Activated CD8-positive, alpha-beta memory T cell treated with anti-CD3 and anti-CD28 coated beads for 1 hour (primary cell): ENCODE measurements at places on chromosomes 1 and 21.

- no peak for DNase-seq
Measured at GRCh38 chr21:31255896-31256295, 88.2 kb downstream of the TIAM1 start.

- DNase-seq = no peak
Measured at GRCh38 chr1:198687429-198687828, 48.6 kb downstream of the PTPRC start.

DNA sequence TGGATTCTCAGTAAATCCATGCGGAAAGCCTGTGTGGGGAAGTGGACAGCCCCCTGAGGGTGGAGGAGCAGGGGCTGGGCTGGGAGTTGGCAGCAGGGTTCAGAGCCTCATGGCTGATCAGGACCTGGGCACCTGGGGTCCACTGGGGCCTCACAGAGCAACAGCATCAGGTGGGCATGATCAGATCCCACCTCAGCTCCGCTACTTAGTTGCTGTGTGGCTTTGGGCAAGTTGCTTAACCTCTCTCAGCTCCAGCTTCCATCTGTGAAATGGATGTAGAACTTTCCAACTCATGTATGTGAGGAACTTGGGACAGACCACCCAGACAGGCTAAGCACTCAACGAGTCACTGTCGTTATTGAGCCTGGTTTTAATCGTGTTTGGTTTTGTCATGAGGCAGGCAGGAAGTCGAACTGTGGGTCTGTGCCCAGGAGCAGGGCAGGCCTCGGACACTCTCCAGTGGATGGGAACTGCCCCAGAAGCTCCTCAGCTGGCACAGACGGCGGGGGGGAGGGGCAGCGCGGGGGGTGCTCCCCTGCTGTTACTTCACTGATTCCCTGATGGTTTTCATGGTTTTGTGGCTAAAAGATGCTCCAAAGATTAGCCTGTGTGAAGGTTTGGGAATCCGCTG, 155.8 kb upstream of the TMEM51 start:
- no peak for DNase-seq

- DNase-seq = no peak
Measured at GRCh38 chr1:187692799-187693198, 864.0 kb downstream of the PLA2G4A start.

DNA sequence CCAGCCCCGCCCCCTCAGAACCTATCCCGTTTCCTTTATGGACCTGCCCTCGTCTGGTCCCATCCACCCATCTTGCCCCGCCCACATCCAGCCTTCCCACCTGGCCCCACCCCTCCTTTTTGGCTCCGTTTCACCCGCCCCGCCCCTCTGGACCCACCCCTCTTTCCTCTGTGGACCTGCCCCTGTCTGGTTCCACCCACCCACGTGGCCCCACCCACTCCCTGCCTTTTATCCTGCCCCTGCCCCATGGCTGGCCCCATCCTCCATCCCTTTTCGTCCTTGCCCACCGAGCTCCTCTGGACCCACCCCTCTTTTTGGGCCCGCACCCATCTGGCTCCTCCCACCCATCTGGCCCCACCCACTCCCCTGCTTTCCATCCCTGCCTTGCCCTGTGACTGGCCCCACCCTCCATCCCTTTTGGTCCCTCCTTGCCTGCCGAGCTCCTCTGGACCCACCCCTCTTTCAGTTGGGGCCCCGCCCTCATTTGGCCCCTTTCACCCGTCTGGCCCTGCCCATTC, 177.3 kb downstream of the CAMTA1 start:
- peak; percentile 14 for DNase-seq

- DNase-seq = no peak
Measured at GRCh38 chr1:87644579-87645190, 316.0 kb downstream of the LMO4 start.

DNA sequence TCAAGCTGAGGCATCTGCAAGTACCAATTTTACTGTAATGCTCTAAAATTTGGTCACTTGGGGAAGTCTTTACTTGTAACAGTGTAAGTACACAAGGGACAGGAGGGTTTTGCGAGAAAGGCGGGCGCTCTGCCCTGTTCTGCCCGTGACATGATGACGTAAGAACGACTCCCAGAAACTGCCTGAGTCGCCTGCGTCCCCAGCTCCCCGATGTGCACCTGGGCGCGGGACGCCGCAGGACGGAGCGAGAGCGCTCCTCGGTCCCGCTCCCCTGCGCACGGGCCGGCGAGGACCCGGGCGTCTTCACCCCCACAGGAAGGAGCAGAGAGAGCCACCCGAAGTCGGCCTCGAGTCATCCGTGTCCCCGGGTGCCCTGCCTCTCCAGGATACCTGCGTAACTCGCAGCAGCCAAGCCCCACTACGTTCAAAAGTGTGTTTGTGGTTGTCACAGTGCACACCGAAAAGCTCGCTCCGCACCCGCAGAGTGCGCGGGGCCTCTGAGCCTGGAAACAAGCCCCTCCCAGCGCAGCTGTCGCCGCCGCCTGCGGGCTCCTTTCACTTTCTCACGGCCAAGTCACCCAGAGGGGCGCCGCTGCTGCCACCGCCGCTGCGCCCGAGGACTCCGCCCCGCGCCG, 3.3 kb upstream of the ZBTB18 start:
- DNase-seq = no peak

DNA sequence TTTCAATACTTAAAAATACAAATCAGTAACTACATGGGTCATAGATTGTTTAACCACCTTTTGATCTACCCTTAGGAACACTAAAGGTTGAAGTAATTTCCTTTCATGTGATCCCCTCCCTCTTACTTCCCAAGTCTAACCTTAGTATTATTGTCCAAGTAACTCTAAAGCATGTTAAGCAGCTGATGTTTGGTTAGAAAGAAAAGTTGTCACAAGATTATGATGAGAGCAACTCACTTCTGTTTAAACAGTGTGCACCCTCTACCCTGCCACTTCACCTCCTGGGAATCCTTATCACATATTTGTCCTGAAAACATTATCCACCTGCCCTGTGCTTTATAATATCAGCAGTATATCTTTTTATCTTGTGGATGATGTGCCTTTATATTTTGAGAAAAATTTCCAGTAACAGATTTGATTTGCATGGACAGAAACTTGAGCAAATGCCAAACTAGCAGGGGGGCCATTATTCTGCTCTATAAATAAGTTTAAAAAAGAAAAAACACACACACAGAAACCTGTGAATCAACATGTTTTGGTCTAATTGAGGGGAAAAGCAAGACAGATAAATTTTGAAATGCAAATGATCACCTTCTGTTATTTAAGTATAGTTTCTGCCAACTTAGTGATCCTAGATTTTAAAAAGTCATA, 194.3 kb downstream of the RPS6KC1 start:
- DNase-seq = no peak

DNA sequence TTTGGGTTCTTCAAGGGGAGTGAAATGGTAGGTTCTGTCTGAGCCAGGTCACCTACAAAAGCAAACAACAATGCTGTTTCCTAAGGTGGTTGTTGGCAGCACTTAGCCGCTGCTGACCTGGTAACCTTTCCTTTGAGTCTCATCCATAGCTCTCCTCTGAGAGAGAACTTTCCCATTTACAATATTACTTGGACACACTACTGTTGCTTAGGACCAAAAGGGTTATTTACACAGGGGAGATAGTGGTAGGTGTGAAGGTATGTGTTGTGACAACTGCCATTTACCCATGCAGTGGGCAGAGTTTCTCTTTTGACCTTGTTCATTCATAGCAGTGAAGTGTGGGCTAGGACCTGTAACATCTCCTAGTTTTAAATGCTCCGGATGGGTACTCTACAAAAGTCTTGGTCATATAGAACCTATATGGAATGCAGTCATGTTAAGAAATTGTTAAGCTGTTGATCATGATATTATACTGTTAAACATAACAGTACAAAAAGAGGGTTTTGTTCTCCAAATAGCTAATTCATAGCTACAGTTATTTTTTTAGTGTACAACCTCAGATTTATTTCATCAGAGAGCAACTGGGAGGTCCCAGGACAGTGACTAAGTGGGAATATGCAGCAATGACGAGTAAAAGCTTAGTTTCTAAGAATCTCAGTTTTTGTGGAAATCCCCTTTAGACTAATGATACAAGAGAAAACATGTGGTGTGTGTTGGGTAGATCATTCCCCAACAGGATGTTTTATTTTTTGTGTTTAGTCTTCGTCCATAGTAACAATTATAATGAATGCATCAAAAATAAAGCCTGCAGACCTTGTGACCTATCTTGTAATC, 219.7 kb downstream of the NFIA start:
- no peak for DNase-seq

DNA sequence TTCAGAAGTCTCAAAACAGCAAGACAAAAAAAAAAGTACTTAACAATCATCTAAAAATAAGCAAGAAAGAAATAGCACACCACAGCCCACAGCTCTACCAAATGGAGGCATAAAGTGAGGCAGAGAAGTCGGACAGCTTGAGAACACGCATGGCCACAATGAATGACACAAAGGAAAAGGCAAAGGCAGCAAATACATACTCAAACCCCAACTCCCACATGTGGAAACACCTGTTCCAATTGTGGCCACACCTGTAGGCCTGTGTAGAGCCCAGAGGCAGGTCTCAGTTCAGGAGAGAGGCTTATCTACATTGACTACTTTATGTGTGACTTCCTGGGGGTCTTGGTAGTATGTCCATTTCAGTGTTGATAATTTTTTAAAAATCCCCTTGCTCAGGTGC, 543.5 kb downstream of the LMO4 start:
- no peak for DNase-seq

DNA sequence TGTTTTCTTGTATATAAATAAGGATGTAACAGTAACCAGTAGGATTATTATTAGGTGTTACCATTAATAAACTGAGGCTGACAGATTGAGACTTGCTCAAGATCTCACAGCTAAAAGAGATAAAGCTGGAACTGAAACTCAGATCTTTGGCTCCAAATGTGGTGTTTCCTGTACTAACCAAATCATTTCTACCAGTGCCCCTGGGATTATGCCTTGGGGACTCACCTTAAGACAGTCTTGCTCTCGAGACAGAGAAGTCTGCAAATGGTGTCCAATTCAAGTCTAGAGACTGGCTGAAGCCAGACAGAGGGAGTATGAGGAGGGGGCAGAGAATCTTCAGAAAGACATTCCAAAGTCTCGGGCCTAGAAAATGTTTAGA, 593 bp upstream of the CD53 start:
- DNase-seq = no peak

GRCh38 chr1:209655411-209656231, 3.4 kb upstream of the LAMB3 start:
- no peak for DNase-seq

- DNase-seq = no peak
Measured at GRCh38 chr1:8889925-8890785, 11.7 kb upstream of the ENO1 start.

- DNase-seq = no peak
Measured at GRCh38 chr1:114278430-114278829, 124.8 kb upstream of the SYT6 start.

GRCh38 chr1:231817801-231818200, 191.2 kb downstream of the DISC1 start:
- no peak for DNase-seq

- DNase-seq = no peak
Measured at GRCh38 chr21:45613881-45614280, 29.6 kb upstream of the PCBP3 start.

- DNase-seq = no peak
Measured at GRCh38 chr21:45982092-45982757, 655 bp downstream of the COL6A1 start.

DNA sequence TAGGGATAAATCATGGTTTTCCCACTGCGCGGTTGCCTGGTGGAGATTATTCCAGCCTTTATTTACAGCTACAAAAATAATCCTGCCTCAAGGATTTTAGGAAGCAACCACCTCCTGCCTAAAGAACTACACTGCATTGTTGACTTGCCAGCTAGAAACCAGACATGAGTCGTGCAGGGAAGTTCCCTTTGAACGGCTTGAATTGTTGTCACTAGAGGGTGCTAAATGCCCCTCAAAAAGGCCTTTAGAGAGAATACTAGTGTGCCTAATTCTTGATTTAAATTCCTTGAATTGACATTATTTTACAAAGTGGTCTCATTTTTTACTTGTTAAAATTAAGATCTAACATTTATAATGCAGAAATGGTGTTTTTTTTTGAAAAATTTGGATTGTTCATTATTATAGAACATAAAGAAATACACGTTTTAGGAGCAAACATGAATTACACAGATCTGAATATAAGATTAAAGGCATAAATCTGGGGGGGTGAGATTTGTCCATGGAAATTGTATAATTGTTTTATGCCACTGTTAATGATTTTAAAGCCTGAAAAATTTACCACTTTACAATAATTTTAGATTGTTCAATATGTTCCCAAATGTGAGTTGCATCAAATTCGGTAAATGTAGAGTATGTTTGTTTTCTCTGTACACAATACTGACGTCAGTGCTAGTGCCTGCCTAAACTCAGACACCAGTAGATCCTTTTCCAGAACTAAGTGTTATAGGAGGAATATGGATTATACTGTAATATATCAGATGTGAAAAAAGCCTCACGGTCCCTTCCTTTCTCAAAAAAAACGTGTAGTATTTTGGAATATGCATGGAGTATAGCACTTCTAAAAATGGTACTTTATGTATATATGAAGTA, 7.6 kb upstream of the ERG start:
- DNase-seq = no peak

DNA sequence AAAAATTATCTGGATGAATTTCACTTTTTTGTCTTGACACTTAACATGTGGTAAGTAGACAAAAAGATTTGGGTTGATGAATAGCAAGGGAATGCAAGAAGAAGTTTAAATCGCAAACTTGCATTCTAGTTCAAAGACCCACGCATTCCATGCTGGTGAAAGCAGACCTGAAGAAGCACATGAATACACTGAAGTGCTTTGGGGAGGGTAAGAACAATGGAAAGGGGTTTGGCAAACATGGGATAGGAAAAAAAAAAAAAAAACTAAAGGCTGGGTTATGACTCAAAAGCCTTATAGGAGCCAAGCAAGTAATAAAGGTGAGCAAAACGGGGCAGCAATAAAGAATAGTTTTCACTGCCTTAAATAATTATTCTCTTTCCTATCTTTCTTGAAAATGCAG, 450.2 kb downstream of the LMO4 start:
- no peak for DNase-seq

- no peak for DNase-seq
Measured at GRCh38 chr1:109767637-109768334, 4.1 kb upstream of the EPS8L3 start.

DNA sequence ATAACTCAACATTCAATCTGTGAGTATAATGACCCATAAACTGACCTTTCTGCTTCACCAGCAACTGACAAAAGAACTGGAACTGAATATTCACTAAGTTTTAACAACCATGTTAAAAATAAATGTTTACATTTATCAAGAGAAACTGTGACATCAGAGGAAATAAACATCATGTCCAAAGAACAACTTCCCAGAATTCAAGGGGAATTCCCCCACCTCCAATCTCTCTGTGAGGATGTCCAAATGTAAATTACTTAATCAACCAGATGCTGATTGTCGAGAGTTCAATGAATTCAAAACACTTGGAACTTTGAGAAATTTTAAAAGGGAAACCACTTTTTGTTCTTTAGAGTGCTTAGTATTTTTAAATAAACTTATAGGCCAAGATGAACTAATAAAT, 365.6 kb upstream of the ADGRL2 start:
- no peak for DNase-seq
